Brain (organoid and tissue), 16 donors: ENCODE measurements at places on chromosomes 1 and 21.

DNA sequence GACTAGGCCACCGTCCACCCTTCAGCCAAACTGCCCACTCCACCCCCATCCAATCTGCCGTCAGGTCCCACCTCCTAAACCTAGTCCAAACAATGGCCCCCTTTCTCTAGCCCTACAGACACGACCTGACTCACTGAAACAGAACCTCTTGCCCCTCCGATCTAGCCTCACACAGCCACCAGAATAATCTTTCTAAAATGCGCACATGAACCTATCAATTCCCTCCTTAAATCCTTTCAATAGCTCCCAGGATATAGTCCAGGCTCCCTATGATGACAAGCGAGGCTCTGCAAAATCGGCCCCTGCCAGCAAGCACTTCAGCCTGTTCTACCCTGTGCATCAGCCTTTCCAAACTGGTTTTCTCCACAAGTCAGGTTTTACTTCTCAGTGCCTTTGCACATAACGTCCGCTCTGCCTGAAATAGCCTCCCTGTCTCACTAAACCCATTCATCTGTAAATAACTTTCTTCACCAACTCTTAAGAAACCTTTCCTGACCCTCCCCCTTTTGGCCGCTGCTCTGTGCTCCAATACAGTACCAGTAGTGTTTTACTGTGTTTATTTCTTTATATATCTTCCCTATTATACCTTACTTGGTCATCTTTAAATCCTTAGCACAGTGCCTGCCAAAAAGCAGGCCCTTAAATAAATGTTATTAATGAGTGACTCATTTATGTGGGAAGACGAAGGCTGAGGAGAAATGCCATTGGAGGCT is 9.0 kb upstream of the CDC20 start:
- no peak for DNase-seq

DNA sequence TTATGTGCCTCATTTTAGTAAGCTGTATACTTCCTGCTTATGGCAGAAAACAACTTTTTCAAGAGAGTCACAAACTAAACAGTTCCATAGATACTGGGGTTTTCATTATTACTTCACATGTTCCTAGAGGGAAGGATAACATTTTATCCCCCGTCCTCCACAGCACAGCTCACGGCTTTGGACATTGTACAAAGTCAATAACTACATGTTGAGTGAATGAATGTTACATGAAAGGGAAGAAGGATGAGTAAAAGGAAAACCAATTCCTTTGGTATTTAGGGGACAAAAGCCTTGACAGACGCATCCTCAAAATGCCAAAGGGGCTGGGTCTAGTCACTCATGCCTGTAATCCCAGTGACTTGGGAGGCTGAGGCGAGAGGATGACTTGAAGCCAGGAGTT is 14.8 kb downstream of the PI4KB start:
- DNase-seq: no peak

- no peak for DNase-seq
Observed at GRCh38 chr1:40133839-40134238, 27.3 kb upstream of the RLF start.

- DNase-seq: no peak
Observed at GRCh38 chr1:178189814-178190213, 95.9 kb downstream of the RASAL2 start.

GRCh38 chr1:196774603-196775002 is at the start of gene CFHR3:
Gene CFHR3, plus strand, starts transcription at chr1:196774840. Its CDS starts 47 bp downstream, at chr1:196774887.
- DNase-seq: no peak

GRCh38 chr1:44594353-44594752 is 79.9 kb downstream of the TMEM53 start:
- DNase-seq: no peak

GRCh38 chr1:17755120-17755519 is at the start of gene ACTL8:
Gene ACTL8, plus strand, starts transcription at chr1:17755333. Its CDS starts 67,676 bp downstream, at chr1:17823009.
- no peak for DNase-seq

DNA sequence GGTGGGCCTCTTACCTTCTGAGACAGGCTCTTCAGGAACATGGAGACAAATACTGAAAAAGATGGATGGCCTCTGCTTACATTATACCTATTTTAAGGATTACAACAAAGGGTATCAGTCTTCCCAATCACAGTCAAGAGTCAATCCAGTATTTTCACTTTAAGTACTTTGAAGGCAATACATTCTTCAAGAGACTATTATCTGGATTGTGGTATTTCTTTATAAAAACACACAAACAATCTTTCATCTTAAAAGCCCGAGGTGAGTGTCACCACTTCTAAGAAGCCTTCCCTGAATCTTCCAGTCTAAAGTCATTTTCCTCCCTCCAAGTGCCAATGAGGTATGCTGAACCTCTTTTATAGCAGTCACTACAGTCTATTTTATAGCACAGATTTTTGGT is 45.3 kb downstream of the WASF2 start:
- no peak for DNase-seq

DNA sequence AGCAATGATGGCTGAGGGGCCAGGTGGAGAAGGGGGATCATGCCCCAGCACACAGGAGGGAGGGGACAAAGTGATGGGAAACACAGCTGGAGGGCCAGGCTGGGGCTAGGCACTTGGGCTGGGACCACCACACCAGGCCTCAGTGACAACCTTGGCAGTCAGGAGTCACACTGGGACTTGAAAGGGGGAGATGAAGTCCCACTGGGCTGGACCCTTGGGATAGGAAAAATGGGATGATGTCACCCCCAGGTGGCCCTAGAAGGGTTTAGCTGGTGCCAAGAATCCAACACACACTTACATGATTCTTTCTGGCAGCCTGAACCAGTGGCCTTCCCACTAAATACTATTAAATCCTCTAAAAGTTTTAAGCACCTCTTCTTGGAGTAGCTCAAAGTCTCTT is 17.1 kb downstream of the ZBTB17 start:
- no peak for DNase-seq

DNA sequence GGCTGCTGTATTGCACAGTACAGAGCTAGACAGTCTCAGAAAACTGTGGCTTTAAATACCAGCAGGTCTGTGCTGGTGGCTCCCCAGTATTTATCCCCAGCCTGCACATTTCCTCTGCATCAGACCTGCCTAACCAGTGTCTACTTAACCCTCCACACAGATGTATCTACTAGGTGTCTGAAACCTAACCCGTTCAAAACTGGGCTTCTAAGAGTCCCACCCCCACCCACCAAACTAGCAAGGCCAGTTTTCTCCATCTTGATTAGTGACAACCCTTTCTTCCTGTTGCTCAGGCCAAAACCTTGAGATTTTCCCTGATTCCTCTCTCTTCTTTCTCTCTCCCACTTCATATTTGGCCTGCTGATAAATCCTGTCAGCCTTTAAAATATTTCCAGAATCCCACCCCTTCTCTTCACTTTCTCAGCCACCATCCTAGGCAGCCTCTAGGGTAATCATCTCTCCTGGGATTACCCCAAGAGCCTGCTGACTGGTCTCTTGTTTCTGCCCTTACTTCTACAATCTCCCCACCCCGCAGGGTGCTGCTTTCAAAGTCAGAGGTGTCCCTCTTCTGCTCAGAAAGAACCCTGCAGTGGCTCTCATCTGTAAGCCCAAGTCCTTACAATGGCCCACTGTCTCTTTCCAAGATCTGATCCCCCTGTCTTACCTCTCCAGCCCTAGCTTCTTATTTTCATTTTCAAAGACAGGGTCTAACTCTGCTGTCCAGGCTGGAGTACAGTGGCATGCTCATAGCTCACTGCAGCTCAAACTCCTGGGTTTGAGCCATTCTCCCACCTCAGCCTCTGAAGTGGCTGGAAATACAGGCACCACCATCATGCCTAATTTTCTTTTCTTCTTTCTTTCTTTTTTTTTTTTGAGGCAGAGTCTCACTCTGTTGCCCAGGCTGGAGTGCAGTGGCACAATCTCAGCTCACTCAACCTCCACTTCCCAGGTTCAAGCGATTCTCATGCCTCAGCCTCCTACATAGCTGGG is 45.2 kb downstream of the H3-3A start:
- no peak for DNase-seq

GRCh38 chr1:196611873-196612272 is 3.6 kb upstream of the KCNT2 start:
- DNase-seq: no peak

GRCh38 chr1:214662223-214662785 is 59.3 kb downstream of the CENPF start:
- DNase-seq: no peak

DNA sequence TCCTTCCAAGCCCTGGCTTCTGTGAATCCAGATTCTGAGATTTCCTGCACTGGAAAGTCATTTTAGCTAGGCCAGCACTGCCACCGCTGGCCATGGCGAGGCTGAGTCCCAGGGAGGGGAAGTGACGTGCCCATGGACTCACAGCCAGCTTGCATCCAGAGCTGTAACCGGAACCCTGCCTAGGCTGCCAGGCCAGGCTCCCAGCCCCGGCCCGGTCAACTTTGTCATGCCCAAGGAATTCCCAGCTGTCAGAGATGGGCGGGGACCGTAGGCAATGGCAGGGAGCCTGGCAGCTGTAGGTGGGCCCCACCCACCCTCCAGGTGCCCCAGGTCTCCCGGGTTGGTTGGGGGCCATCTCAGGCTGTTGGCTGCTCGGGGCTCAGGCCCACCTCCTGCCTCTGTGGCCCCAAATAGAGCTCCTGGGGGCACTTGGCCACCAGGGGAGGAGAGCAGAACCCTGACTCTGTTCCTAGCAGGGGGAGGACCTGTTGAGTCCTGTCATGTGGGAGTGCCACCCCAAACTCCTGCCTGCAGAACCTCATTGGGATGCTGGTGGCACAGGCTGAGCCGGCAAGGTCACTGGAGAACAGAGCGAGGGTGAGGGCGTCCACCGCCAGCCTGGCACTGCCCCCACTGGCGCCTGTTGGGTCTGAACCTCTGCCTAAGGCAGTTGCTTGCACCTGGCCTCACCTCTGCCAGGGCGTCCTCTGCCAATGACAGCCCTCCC is 57.8 kb downstream of the FOXO6 start:
- peak; percentile 36 for DNase-seq

- no peak for DNase-seq
Observed at GRCh38 chr21:46017695-46018094, 36.1 kb downstream of the COL6A1 start.

GRCh38 chr1:95193591-95193990 is 40.4 kb upstream of the RWDD3 start:
- no peak for DNase-seq

DNA sequence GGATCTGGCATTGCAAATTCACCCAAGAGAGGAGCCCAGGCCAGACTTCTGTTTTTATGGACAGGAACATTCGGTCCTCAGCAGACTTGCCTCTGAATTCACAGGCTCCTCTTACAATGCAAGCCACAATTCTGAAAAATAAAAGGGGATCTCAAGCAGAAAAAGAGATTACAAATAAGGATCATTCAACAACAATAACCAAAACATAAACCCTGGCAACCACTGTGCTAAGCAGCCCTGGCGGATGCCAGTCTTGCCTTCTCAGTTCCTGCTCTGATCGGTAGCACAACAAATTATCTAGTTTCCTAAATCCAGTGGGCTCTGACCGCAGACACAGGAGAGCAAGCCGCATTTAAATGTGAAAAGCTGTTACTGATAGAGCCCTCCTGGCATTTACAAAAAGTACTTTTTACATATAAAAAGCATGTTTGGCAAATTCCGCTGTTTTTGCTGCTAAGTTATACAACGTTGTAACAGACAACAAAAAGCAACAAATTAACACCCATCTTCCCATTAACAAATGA is 123.4 kb upstream of the FOXD3 start:
- peak; percentile 69 for DNase-seq

- DNase-seq: no peak
Observed at GRCh38 chr1:240511789-240512188, 100.2 kb downstream of the GREM2 start.

- DNase-seq: no peak
Observed at GRCh38 chr1:217268058-217268457, 362.8 kb downstream of the GPATCH2 start.

DNA sequence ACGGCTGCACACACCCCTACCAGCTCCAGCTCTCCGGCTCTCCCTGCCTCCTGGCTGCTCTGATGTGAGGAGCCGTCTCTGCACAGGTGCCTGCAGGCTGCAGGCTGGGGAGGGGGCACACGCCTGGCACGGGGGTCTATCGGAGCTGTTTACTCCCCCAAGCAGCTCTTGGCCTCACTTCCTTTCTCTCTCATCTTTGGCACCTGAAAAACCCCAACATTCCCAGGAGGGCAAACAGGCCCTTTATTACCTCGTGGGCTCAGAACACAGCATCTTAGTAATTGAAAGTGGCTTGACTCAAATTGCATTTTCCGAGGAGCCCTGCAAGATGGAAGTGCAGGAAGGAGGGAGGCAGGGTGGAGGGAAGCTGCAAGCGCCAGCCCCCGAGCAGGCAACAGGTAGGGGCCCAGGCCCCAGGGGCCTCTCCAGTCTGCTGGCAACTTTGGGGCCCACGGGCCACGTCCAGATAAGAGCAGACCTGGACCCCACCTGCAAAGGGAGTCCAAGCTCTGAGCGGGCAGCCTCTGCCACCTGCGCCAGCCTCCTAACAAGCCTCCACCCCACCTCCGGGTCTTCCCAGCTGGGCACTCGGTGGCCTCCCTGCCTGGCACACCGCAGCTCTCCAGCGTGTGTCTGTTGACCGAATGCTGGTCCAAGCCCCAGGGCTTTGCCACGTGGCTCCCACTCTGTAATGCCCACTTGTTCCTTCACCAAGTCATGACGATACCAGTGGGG is 263.6 kb upstream of the VAMP3 start:
- DNase-seq: no peak

- DNase-seq: no peak
Observed at GRCh38 chr1:66945316-66945715, 20.5 kb downstream of the MIER1 start.
